Mesendoderm (in vitro differentiated cells): ENCODE measurements at places on chromosomes 3 and 15.

DNA sequence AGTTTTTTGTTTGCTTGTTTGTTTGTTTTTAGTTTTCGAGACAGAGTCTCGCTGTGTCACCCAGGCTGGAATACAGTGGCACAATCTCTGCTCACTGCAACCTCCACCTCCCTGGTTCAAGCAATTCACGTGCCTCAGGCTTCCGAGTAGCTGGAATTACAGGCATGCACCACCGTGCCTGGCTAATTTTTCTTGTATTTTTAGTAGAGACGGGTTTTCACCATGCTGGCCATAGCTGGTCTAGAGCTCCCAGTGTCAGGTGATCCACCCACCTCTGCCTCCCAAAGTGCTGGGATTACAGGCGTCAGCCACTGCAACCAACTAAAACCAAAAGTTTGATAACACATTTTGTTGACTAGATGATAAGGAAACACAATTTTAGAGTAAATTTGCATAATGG lies 372.7 kb downstream of the FGF12 start:
- DNase-seq: peak; percentile 23

DNA sequence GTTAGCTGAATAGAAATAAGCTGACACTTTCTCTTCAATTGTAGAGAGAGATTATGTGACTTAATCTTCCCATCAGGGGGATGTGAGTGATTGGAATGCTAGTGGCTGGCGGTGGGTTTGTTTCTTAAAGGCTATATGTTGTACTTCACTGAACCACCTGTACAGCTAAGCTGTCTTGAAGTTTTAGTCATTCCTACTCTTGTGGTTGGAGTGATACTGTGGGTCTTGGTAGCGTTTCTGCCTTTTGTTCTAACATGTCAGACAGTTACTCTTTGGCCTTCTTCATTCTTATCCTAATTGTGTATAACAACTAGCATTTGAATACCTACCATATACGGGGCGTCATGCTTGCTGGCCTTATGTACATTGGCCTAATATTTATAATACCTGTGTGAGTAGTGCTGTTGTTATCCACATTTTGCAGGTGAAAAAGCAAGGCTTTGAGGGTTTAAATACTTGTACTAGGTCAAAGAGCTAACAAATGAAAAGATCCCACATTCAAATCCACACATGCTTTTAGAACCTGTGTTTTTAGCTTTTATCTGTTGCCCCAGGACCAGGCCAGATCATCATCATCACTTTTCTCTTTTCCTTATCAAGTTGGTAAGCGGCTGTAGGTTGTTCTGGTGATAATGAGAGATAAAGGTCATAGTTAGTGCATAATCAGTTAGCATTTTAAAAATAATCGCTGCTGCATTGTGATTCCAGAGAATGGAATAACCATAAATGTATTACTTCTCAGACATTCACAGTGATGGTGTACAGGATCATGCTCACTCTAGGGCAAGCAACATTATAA lies 50.2 kb downstream of the AKAP13 start:
- peak; percentile 56 for DNase-seq

GRCh38 chr3:792630-793029 lies 300.2 kb upstream of the CNTN6 start:
- DNase-seq: no peak

- DNase-seq: no peak
These were observed 9.1 kb downstream of the POMGNT2 start for GRCh38 chr3:43096761-43097160.

DNA sequence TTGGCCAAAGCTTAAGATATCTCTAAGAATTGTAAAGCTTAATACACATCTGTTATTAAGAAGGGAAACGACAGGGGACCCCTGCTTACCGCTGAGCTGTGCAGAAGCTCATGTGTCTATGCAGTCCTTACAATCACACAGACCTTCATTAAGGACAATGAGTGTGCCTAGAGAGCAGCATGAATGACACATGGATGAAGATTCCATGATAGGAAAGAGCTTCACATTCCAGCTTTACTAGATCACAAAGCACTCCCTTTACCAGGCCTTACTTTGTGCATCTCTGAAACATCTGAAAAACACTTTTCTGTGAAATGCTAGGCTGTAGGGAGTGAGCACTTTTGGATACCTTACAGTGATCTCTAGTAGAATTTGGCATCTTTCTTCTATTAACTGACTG lies 32.0 kb downstream of the RNF168 start:
- peak; percentile 18 for DNase-seq

DNA sequence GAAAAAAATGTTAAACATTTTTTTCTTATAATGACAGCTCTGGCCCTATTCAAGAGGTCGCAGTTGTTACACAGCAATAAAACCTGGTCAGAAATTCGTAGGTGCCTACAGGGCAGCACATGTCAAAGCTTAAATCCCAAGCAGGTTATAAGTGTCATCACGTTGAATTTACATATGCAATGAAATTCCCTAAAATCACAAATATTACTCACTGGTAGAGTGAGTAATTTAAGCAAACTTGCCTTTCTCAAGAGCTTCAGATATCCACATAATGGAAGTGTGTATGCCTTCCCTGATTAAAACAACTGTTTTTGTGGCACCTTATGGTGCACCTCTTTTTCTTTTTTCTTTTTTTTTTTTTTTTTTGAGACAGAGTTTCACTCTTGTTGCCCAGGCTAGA lies 90.7 kb upstream of the FNDC3B start:
- no peak for DNase-seq

- DNase-seq: no peak
These were observed 809 bp downstream of the CRTAP start for GRCh38 chr3:33114622-33115023.

DNA sequence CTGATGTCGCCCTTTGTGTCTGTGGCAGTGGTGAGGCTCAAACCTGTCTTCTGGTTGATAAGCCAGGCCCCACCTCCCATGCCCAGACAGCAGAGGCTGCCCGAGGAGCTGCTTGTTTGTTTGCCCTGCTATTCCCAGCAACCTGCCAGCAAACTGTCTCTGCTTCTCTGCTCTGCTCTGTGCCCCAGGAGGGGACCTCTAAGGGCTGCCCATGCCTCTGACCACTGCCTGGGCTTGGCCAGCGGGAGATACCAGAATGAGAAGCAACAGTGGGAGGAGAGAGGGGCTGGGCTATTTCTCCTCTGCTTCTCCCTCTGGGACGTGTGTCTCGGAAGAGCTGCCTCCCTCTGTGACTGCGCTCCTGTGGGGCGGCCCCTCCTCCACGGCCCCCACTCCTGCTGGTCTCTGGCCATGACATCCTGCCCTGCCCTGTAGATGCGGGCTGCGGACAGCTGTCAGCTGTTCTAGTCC lies 213.1 kb downstream of the RPLP1 start:
- DNase-seq: no peak

GRCh38 chr15:78709263-78709882 lies 68.4 kb upstream of the CHRNB4 start:
- peak; percentile 59 for DNase-seq

GRCh38 chr15:90079619-90080457 lies 22.4 kb downstream of the IDH2 start:
- no peak for DNase-seq

GRCh38 chr3:43307226-43307625 lies 20.9 kb downstream of the SNRK start:
- no peak for DNase-seq

- DNase-seq: no peak
These were observed 27.2 kb downstream of the SNX1 start for GRCh38 chr15:64122936-64123351.

- no peak for DNase-seq
These were observed 178.4 kb upstream of the SUCLG2 start for GRCh38 chr3:67832817-67833216.

- no peak for DNase-seq
These were observed 34.7 kb downstream of the CEP19 start for GRCh38 chr3:196677353-196677752.

DNA sequence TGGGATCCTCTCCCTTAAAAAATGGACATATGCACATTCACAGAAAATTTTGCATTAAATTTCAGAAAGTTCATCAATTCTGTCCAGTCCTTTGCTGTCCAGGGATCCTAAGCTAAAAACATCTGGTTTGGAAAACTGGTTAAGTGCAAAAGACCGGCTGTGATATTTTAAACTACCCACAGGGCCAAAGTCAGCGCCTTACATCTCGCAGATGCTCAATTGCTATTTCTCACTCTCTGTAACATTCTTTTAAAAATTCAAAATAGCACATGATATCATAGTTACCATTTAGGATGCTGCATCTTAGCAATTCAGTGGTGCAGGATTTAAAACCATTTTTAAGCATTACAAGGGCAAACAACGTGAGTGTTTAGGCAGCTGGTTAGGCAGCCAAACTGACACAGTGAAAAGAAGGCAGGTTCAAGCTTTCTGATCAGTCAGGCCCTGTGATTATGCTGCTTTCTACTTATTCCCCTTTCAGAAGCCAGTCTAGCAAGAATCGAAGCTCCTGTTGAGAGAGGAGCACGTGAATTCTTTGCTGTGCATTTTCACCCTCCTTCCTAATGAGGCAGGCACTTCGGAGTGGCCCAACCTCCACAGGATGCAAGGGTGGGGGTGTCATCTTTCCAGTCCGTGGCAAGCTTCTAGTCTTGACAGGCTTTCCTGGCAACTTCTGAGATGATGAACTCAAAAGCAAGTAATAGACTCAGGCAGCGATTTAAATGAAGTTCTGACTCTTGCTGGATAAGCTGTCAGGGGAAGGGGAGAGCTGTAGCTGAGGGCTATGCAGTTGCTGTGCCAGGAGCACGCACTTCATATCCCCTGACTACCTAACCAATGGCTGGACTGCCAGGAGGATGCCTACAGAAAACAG lies 8.8 kb downstream of the PRICKLE2 start:
- DNase-seq: peak; percentile 55

GRCh38 chr3:128486681-128487537 lies 6.1 kb downstream of the GATA2 start:
- DNase-seq: peak; percentile 59

DNA sequence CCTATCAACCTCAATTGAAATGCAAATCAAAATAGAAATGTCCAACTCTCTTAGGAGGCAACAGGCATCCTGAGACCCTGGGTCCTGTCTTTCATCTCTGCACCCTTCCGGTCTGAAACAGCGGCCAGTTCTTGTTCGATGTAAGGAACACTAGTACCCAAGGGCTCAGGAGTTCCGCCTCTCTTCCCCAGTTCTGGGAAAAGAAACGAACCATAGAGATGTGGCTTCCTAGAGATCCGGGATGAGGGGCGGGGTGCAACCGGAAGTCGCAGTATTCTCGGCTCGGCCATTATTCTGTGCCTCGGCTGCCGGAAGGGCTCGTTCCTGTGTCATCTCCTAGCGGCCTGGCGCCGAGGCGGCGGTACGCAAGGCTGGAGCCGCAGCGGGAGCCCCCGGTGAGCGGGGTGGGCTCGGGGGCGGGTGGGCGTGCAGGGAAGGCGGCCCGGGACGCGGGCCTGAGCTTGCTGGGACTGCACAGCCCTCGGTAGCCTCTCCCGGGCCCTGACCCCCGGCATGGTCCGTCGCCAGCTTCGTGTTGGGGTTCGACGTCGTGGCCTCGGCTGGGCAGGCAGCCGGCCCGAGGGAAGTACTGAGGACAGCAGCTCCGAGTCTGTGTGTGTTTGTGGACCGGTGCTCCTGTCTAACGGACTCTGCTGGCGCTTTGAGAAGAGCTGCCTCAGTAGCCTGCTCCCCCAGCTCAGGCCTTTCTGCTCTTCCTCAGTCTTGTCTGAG lies at the start of gene ZNF197:
ZNF197 (plus strand) TSS at position 288 of the 732 bp plus-strand sequence. CDS start 4,119 bp downstream, outside the sequence.
- DNase-seq: peak; percentile 97

DNA sequence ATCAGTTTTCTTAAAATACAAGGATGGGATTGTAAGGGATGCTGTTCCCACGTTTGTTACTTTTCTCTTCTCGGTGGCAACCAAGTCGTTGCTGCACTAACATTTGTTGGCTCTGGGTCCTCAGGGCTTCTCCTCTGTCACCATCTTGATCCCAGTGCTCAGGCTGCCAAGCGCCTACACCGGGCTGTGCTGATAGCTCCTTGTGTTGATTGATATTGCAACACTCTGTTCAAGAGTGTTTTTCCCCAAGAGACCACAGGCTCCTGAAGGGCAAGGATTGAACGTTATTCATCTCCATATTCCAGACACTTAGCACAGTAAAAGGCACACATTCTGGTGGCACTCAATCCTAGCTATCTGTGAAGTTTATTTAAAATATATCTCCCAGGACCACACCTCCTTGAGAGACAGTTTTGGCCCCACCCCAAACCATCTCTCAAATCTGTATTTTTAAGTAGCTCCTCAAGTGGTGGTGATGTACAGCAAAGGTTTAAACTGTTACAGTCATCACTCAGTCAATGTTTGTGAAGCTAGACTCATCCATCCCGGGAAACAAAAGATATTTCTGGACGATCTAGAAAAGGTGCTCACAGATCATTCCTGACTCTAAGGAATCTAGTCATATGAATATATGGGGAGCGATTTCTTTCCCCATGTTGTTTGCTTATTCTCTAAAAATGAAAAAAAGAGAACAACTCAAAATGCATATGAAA lies 38.5 kb upstream of the FOXP1 start:
- DNase-seq: no peak

- peak; percentile 87 for DNase-seq
These were observed 32.1 kb upstream of the DENND4A start for GRCh38 chr15:65824031-65824743.

- DNase-seq: no peak
These were observed 15.9 kb downstream of the CD200R1 start for GRCh38 chr3:112958811-112959560.

DNA sequence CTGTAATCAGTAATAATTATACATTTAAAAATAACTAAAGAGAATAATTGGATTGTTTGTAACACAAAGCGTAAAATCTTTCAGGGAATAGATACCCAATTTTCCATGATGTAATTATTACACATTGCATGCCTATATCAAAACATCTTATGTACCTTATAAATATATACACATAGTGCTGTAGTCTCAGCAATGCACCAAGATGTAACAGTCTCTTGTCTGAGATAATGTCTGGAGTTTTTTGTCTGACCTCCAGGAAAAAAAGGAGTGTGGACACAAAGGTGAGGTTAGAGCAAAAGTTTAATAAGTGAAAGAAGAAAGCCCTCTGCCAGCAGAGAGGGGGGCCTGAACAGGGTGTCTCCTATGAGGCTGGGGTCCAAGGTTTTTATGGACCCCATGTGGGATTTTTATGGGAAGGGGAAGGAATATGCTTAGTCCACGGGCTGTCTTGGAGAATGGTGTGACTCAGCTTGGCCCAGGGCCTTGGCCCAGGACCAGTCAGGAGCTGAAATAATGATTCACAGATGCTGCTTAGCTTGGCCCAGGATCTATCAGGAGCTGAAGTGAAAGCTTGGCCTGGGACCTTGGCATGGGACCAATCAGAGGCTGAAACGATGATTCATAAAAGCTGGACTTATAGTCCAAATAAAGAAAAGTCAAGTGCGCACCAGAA lies 545.0 kb downstream of the ZPLD1 start:
- DNase-seq: no peak

GRCh38 chr3:62823461-62824050 lies 51.7 kb downstream of the CADPS start:
- no peak for DNase-seq

- DNase-seq: no peak
These were observed 19.4 kb upstream of the PPP4R2 start for GRCh38 chr3:72977060-72977808.

GRCh38 chr15:43531018-43531670 lies 13.7 kb downstream of the MAP1A start:
- peak; percentile 27 for DNase-seq

DNA sequence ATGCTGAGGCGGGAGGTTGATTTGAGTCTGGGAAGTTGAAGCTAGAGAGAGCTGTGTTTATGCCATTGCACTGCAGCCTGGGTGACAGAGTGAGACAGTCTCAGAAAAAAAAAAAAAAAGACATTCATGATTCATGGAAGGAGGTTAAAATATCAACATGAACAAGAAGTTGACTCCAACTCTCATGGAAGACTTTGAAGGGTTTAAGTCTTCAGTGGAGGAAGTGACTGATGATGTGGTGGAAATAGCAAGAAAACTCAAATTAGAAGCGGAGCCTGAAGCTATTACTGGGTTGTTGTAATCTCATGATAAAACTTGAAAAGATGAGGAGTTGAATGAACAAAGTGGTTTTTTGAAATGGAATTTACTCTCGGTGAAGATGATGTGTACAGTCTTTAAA lies 491.8 kb downstream of the SQOR start:
- no peak for DNase-seq
